ENCODE measurements at places on chromosomes 11 and 22.

- DNase-seq, result no peak
Measured at GRCh38 chr11:78138694-78139421, 568 bp downstream of the ALG8 start.

DNA sequence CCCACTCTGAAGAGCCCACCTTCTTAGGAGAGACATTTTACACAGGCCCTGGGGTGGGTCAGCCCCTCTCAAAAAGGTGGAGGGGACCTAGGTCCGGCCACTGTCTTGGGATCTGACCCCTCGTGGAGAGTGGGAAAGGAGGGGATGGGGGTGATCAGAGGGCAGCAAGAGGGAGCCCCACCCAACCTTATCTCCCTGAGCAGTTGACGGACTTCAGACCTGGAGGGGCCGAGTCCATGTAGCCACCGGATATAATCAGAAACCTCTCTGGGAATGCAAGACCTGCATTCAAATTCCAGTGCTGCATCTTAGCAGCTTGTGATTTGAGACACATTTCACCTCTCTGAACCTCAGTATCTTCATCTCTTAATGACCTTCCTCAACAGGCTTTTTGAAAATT lies 44.0 kb downstream of the TP53I11 start:
- no peak for DNase-seq

- DNase-seq, result no peak
Measured at GRCh38 chr11:126456089-126456488, 100.6 kb downstream of the ST3GAL4 start.

- DNase-seq, result no peak
Measured at GRCh38 chr11:14927146-14927545, 35.1 kb upstream of the CYP2R1 start.

DNA sequence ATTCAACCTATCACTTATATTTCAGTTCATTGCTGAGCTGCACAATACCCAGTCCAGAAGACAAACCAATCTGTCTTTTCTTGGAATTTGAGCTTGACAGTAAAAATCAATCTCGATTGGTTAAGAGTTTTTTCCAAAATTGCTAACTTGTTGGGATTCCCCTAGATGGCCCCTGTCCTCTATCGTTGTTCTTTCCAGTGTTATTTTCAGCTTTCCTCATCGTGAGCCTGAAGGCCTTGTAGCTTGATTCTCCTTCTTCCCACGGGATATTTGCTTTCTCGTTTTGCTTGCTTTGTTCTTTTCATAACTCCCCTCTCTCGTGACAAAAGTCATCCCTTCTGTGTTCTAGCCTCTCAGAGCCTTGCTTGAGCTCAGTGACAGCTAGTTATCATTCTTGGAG lies 3.1 kb downstream of the OR8B8 start:
- DNase-seq, result no peak

DNA sequence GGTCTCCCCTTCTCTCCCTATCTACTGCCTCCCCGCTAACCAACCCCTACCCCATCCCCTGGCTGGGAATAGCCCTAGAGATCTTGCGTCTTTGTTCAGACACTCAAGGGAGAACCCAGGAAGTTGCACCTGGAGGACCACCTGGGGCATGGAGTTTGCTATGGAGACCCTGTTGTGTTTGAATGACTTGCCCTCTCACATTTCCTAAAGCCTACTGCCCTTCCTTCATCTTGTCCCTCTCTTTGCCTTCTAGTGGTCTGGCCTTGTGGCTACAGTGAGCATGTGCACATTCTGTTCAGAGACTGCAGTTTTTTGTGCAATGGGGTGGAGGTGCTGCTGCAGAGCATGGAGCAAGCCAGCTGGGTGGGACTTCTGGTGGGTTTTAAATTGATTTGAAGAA lies 42.5 kb downstream of the ZNRF3 start:
- DNase-seq, result no peak

DNA sequence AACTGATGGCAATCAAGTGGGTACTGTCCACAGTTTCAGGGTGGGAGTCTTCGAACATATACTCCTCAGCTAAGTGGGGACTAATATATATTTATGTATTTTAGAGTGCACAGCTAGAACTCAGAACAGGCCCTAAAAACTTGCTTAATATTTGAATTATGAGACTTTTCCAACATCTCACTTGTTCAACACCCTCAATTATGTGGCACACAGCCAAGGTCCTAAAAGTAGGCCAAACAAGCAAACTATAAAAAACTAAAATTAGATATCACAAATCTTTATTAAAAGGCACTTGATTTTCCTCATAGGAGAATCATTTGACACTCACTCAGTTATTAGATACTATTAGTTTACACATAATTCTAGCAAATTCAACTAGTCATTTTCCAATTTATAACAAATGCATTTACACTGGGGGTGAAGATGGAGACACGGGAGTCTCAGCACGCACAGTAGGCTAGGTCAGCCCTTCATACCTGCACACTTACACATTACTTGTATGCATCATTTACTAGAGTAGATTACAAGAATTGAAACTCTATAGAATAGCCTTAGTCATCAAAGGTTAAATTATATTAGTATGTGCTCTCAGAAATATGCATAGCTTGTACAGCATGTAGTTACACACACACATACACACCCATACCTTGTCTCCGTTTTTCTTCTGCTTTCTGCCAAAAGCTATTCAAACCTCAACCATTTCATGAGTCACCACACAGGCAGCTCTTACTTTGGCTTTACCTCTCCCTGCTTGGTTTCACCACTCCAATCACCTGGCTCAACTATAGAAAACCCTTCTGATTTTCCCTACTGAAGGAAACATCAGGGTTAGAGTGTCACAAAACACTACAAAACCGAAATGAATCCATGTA lies 171.5 kb downstream of the SBF2 start:
- no peak for DNase-seq

GRCh38 chr11:47620836-47621378 lies 21.5 kb downstream of the MTCH2 start:
- DNase-seq, result no peak

GRCh38 chr11:101407324-101407723 lies 176.5 kb downstream of the TRPC6 start:
- DNase-seq, result no peak

DNA sequence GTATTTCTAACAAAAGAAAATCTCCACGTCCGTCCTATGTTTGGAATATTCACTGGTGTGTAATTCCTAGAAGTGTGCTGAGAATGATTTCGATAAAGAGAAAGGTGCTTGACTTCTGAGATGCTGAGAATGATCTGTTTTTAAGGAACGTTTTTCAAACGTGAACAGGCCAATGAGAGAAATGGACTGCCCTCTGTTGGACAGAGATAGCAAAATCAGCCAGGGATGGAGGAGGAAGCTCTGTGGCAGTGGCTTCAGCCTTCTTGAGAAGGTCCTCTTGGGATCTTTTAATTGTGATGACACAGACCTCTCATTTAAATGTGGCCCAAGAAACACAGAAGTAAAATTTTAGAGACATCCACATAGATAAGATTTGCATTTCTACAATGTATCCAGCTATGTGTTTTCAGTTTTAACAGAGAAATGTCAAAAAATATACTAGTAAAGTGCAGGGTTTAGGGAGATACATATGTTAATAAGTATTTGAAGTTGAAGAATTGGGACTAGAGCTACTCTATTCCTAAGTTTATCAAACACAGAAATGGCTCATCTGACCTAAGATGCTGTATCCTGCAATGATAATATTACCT lies 84.0 kb upstream of the RCN1 start:
- peak; percentile 19 for DNase-seq

- no peak for DNase-seq
Measured at GRCh38 chr22:37212174-37212906, at the start of gene SSTR3. Gene SSTR3 (minus strand): TSS chr22:37212477. CDS start chr22:37207803, 4,674 bp downstream.
